ENCODE measurements at places on chromosomes 13 and 19.
A peak's percentile ranks its signal among the peaks of the same experiment; 100 is the strongest.

GRCh38 chr13:31089649-31090048 lies 72.1 kb downstream of the HSPH1 start:
- no peak for DNase-seq

DNA sequence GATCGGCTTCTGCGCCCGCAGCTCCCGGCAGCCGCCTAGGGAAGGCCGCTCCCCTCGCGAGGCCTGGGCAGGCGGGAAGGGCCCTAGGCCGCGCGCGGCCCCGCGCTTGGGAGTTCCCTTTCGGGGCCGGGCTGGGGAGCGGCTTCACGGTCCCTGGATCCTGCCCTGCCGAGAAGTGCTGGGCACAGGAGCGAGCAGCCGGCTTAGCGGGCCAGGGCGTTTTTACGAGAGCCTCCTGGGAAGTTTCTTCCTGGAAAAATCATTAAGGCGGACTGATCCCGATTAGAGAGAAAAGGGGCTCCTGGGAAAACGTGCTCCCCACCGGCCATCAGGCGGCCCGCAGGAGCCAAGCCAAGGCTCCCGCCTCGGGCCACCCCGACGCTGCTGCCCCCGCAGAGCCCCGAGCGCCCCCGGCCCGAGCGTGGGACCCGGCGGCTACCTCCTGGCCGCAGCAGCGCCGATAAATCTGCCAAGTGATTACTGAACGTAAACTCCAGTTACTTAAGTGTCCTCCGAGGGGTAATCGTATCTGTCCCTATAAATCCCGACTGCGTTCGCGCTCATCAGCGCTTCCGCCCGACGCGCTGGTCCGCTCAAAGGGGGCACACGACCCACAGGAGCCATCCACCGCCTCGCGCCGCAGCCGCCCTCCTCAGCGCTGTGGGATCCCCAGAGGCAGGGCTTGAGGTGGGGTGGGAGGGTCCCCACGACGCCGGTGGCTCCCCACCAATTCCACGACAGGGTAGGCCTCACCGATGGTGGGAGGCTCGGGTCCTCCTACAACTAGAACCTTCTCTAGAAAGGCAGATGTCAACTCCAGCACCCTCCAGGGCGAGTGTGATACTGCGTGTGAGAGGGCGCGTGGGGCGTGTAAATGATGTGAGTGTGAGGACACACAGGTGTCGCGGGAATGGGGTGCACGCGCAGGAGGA lies 2.8 kb downstream of the ZIC5 start:
- DNase-seq: peak; percentile 67

GRCh38 chr19:56404705-56405056 lies 549 bp downstream of the ZNF583 start:
- DNase-seq: no peak

DNA sequence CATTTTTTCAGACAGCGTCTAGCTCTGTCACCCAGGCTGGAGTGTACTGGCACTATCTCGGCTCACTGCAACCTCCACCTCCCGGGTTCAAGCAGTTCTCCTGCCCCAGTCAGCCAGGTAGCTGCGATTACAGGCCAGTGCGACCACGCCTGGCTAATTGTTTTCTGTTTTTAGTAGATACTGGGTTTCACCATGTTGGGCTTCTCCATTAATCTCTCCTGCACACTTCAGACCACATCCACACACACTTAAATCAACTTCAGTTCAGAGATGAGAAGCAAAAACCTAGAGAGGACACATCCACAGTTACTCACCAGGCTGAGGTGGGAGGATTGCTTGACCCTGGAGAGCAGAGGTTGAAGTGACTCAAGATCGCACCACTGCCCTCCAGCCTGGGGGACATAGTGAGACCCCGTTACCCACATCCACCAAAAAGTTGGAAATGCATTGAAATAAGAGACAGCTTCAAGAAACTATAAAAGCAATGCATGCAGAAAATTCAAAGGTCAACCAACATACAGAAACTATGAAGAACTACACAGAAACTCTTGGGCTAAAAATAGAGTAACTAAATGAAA lies 42.3 kb downstream of the ZNF611 start:
- DNase-seq: no peak

GRCh38 chr13:40292108-40292507 lies 374.3 kb downstream of the FOXO1 start:
- no peak for DNase-seq

DNA sequence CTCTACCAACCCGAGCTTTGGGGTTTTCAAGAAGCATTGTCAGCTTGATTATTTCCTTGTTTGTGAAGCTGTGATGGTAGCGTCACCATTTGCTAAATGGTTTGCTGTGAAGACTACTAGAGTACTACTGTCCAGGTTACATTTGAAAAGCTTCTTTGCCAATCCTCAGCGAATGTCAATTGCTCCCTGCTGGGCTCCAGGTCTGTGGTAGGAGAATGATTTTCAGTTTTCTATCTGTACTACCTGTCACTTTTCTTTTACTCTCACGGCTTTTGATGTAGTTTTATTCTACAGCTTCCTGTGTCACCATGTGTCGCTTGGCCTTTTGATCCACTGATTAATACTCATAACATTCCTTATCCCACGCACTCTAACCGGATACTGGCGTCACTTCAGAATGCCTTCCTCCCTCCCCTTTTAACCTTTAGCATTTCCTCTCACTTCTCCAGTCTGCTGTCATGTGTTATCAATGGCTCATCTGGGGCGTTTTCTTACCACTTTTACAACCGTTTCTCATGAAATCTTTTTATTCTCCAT lies 7.5 kb upstream of the GPR183 start:
- DNase-seq: no peak

DNA sequence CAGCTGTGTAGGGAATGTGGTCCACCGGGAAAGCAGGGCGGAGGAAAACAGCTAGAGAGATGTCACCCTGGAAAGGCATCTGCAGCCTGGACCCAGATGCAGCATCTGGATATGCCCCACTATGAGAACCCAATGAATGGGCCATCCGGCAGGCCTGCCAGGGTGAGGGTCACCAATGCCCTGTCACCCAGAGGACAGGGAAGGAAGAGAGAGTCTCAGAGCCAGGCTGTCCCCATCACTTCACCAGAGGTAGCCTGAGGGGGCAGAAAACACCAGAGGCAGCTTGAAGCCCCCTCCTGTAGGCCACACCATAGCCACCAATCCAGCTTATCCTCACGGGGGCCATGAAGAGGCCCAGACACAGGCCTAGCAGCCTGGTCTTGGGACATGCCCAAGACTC lies 118.8 kb downstream of the TUBA3C start:
- no peak for DNase-seq

DNA sequence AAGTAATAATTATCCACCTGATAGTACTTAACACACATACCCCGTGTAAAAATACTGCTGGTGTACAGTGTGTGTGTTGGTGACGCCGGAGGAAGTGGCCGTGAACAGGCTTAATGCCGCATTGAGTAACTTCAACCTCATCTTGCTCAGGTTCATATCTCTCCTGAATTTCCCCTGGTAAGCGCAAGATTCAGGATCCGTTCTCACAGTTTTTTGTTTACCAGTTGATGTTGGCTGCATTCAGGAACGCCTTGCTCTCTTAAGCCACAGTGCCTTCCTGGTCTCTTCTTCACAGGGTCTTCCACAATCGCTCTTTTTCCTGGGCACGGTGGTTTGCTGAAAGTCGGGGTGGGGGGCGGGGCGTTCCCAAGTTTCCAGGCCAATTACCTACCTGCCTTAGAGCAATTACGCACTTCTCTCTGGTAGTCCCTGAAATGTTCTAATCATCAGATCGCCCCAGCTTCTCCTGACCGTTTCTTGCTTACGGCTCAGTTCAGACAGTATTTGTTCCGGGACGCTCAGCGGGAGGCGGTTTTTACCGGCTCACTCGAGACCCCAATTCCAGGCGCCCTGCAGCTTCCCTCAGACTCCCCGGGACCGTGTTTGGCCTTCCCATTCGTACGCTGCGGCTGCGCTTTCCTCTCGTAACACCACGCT lies 706 bp upstream of the DNAJC3 start:
- no peak for DNase-seq

DNA sequence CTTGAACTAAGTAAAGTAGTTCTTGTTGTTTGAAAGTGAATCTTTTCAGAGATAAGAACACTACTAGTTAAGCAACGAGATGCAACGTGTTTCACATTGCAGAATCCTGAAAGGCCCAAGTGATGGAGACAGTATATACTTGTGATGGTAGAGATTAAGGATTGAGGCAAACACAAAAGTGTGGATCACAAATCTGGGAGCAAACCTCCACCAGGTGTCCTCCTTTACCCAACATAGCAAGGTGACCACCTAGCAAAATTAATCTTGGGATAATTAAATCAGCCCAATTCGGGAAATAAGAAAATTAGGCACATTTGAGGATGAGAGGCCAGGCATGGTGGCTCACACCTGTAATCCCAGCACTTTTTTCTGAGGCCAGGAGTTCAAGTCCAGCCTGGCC lies 563.9 kb downstream of the DACH1 start:
- DNase-seq: no peak

DNA sequence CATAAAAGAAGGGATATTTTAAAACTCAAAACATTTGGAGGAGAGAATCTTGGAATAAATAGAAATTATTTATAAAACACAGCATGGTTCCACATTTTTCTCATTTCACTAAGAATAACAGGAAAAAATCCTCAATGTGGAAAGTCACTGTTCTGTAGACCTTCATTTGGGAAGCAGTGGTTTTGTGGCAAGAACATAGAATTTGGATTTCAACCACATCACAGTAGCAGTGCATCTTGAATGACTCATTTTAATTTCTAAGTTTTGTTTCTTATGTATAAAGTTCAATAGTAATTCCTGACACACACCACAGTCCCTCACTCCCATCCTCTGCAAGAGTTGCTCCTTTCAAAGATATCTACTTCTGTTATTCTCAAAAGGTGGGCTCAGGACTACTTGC lies 264.0 kb downstream of the ENOX1 start:
- no peak for DNase-seq
